ENCODE measurements at places on chromosomes 11 and 22.
A peak's percentile ranks its signal among the peaks of the same experiment; 100 is the strongest.

DNA sequence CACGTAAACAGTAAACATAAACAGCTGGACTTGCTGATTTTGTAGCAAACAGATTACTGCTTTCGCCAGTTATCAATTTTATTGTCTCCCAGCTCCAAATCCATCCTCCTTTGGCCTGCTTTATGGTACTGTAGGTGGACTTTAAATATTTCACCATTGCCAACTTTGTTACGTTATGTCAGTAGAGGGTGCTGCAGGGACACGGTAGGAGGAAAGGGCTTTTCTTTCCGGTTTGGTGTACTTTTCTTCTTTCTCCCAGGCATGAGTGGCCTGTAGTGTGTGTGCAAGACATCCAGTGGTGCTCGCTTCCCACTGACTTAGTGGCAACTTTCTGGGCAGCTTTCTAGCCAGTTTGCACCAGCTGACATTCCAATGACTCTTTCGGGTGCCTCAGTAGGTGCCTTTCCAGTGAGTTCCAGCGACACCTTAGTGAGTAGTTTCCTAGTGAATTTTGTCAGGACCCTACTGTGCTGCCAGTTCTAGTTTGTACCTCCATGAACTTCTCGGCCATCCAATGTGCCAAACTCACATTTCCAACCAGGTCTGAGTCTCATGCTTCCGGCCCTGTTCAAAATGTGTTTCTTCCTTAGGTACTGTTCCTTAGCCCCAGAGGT is 267.6 kb upstream of the TENM4 start:
- DNase-seq, result no peak

DNA sequence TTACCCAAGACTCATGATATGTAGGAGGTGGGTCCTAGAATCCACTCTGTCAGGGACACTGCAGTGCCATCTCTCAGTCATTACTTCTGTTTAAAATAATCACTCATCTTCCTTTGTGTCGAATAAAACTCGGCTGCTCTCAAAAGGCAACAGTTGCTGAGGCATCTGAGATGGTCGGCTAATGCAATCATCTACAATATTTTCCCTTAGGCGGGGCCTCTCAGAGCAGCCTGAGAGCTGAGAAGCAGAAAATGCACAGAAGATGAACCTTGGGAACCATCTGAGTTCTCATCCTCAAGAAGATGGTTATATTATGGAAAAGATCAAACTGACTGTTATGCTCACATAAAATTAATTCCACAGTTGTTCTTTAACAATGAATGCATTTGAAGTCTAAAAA is 1518.2 kb upstream of the TENM4 start:
- no peak for DNase-seq

DNA sequence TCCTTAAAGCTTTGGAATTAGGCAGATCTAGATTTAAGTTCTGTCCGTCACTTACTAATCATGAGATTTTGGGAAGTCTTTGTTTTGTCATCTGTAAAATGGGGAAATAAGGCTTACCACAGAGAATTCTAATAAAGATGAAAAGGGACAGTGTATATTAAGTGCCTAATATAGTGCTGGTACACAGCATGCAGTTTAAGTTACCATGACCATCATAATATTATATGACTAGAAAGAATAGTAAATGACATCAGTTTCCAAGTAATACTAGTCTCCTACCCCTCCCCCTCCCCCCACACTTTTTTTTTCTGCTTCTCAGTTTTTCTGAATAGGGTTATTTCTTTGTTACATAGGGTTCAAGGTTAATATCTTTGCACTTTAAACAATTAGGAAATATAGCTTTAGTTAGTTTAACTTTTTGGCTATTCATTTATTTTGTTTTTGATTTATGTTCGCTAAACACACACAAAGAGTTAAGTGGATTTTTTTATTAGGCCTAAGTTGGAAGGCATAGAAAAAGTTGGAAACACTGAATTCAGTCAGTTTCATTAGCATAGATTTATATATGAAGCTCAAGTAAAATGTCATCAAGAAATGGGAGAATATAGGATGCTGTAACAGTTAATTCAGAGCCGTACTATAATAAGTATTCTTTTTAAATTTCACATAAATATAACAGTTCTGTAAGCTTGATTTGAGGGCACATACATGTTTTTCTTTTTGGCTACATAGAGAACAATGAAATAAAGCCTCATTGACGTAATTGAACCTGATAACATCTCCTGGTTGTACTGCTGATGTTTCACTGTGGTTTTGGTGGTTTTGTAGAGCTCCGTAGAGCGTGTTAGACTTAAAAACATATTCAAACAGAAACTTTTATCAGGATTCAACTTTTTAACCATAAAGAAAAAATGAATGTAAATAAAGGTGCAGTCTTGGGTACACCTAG is 121.2 kb downstream of the PDE3B start:
- peak; percentile 12 for DNase-seq

GRCh38 chr11:34575261-34575660 is 45.6 kb upstream of the EHF start:
- no peak for DNase-seq

DNA sequence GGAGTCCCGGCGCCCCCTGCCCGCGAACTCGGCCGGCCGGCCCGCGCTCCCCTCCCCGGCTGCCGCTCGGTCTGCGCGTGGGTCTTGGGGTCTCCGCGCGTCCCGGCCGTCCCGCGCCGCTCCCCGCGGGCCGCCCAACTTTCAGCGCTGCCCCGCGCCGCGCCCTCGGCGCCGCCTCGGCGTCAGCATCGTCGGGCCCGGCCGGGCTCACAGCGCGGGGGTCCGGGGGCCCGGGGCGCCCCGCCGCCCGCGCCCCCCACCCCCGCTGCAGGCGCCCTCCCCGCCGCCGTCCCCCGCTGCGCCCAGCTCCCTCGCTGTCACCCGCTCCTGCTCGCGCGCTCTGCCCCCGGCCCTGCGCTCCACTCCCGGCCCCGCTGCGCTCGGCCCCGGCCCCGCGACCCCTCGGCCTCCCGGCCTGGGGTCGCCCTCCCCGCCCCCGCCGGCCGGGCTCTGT is at the start of gene KCNJ4:
Gene KCNJ4 (minus strand): TSS at position 124 of the 454 bp plus-strand sequence. CDS start 27,067 bp downstream, outside the sequence.
- no peak for DNase-seq

- DNase-seq, result no peak
Observed at GRCh38 chr11:77502346-77502905, 28.5 kb upstream of the PAK1 start.

GRCh38 chr11:120344302-120345004 is 8.2 kb downstream of the ARHGEF12 start:
- DNase-seq, result no peak

GRCh38 chr11:105224482-105225253 is 85.1 kb upstream of the CARD18 start:
- no peak for DNase-seq

- DNase-seq, result no peak
Observed at GRCh38 chr22:49512487-49513165, 315.0 kb downstream of the BRD1 start.

DNA sequence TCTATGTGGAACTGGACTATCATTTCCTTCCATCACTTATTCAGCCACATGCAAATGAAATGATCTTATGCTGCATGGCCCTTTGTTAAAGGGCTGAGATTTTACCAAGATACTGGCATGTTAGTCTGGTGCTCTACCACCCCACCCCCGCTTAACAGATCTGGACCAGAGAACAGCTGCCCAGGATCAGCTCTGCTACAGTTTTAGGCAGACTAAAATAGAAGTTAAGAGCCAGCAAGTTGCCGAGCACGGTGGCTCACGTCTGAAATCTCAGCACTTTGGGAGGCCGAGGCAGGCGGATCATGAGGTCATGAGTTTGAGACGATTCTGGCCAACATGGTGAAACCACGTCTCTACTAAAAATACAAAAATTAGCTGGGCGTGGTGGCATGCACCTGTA is 4.6 kb downstream of the DDB1 start:
- DNase-seq, result no peak

DNA sequence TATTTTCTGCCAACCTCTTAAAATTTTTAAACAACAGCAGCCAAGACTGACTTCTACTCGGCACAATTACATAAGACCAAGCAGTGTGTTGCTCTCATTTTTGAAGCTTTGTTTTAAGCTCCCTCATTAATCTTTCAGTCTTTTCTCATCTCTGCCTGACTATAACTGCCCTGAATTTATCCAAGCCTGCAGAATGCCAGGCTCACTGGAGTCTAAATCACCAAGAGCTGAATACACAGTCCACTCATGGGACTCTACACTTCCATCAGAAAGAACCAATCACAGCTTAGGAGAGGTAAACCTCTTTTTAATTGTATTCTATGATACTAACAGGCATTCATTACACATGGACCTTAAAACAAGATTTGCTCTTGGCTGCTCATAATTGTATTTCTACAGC is 178.7 kb downstream of the CADM1 start:
- DNase-seq, result no peak

GRCh38 chr11:117681438-117681837 is 115.6 kb downstream of the DSCAML1 start:
- DNase-seq, result no peak

DNA sequence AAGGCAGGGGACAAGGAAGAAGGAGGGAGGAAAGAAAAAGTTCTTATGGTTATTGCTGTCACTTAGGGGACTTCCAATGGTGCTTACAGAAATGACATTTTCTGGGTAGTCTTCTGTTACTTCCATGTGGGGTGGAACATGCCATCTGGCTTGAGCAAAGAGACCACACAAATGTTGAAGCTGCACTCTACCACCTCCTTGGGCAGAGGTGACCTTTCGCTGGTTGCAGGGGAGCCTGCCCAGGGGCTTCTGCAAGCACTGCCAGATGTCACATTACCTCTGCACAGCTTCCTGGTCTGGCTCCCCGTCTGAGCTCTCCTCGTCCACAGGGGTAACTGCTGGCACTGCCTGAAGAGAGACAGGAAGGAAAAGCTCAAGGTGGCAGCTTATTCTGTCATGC is 32.6 kb upstream of the APOA1 start:
- no peak for DNase-seq

- DNase-seq, result no peak
Observed at GRCh38 chr11:35689081-35689996, 26.8 kb downstream of the TRIM44 start.

- no peak for DNase-seq
Observed at GRCh38 chr11:16356761-16357393, 531 bp upstream of the SOX6 start.

GRCh38 chr11:117020287-117020686 is 77.9 kb downstream of the SIK3 start:
- DNase-seq, result no peak

DNA sequence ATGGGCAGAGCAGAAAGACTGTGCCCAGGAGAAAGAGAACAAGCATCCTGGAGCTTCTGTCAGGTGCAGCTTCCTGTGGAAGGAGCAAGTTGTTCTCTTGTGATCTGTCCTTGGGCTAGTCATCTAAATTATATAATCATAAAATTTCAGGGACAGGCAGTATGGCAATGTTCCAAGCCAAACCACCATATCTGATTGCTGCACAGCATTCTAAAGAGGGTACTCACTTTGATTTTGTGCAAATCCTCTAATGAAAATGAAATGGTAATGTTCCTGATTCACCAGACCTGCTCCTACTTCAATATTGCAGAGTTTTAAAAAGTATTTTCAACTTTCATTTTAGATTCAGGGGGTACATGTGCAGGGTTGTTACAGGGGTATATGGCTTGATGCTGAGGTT is at the start of gene PATE2:
Gene PATE2 (minus strand): TSS at position 101 of the 400 bp plus-strand sequence. CDS start 55 bp downstream, at position 46.
- no peak for DNase-seq

DNA sequence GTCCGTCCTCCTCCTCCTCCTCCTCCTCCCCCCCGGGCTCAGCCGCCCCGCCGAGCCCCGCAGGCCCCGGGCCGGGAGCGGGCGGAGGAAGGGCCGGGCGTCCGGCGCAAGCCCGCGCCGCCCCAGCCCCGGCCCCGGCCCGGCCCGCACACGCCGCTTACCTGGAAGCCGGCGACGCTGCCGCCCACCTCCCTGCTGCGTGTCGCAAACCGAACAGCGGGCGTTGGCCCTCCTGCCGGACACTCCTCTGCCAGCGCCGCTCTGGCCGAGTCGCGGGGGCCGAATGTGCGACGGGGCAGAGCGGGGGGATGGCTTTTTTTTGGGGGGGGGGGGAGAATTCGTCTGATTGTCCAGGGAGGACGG is 1.1 kb downstream of the IGF2 start:
- no peak for DNase-seq

- DNase-seq, result no peak
Observed at GRCh38 chr11:12112750-12113149, 2.4 kb downstream of the MICAL2 start.

- no peak for DNase-seq
Observed at GRCh38 chr11:57475191-57475590, 14.9 kb downstream of the RTN4RL2 start.

DNA sequence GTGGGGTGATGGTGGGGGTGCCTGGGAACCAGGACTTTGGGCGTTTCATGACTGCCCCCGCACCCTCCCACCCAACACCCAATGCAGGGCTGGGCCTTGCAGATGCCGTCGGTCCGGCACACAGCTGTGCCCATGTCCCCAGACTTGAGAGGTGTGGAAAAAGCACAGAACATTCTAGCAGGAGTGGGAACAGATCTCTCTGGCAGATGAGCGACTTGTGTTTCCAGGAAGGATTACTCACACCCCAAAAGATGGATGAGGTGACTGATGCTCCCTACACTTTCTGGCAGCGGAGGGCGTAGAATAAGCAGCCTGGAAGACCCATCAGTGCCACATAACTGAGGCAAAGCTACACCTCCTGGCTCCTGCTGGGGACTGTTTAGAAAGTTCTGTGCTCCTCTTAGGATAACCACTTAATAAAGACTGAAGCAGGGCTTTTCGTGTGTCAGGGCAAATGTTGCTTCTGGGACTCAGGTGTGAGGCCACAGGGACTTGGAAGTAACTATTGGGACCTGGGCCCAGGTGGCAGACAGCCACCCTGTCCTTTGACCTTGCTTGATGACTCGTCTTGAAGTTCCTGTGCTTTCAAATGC is 24.2 kb downstream of the FBLN1 start:
- DNase-seq, result no peak

- DNase-seq, result no peak
Observed at GRCh38 chr11:118842369-118842768, 41.3 kb upstream of the CXCR5 start.

GRCh38 chr22:22697377-22698117 is 53.1 kb downstream of the GGTLC2 start:
- DNase-seq, result no peak

DNA sequence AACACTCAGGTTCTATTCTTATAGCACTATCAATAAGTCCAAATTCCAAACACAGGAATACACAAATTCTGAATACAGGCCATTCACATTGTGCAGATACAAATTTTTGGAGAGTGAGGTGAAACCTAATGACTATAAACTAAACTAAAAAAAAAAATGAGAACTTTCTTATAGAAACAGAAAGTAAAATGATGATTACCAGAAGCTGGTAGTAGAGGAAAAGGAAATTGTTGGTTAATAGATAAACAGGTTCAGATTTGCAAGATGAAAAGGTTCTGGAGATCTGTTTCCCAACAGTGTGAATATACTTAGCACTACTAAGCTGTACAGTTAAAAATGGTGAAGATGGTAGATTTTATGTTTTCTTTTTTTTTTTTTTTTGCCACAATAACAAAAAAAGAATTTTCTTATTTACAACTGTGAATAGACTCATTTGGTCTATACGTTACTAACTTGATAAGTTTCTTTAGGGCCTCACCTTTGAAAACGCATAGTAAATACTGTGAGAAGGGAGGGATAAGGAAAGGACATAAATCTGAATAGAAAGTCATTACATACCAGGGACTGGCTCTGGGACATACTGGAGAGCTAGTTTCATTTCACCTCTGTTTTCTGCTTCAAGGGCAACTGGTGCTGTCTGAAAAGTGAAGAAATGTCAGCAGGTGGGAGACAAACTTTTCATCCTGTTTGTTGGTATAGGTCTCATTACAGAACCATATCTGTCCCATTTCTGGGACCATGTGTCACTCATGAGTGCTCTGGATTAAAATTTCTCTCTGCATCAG is 14.2 kb upstream of the CCDC89 start:
- DNase-seq, result no peak

- no peak for DNase-seq
Observed at GRCh38 chr11:99670067-99670676, 649.4 kb downstream of the CNTN5 start.
